Activated naive CD4-positive, alpha-beta T cell treated with anti-CD3 and anti-CD28 coated beads for 36 hours (primary cell): ENCODE measurements at places on chromosomes 1 and 21.
A peak's percentile ranks its signal among the peaks of the same experiment; 100 is the strongest.

GRCh38 chr1:42392255-42392654, 11.7 kb downstream of the RIMKLA start:
- no peak for DNase-seq

GRCh38 chr1:25520446-25521061, 22.9 kb upstream of the LDLRAP1 start:
- DNase-seq = peak; percentile 87

DNA sequence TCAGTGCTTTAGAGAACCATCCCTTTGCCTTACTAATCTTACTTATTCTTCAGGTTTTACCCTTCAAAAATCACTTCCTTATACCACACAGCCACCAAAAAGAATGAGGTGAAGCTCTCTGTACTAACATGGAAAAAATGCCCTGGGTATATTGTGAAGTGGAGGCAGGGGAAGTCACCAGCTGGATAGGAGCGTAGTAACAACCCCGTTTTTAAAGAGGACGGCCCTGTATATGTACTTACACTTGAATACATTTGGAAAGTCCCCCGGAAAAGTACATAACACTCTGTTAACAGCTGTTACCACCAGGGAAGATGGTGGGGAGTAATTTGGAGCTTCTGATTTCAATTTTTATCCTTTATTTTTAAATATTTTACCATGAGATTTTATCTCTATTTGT, 28.2 kb upstream of the KHDRBS1 start:
- peak; percentile 43 for DNase-seq

- DNase-seq = no peak
Observed at GRCh38 chr1:41870076-41870562, 48.6 kb downstream of the HIVEP3 start.
